ENCODE measurements at places on chromosomes 4 and X.

DNA sequence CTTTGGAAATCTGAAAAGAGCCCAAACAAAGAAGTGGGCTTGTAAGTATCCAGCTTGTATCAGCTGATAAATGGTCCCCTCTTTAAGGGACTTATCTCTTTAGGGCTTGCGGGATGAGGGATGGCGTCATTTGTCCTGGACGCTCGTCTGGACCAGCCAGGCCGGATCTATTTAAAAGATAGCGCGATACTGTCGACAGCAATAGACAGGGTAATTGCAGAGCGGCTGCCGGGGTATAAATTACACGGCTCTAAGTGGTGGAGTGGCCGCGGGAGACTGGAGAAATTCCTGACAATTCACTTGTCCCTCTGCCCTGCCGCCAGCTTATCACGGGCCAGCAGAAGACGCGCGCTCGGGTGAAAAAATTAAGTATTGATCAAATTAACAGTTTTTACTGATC lies 90.7 kb downstream of the FAM53A start:
- DNase-seq: no peak

DNA sequence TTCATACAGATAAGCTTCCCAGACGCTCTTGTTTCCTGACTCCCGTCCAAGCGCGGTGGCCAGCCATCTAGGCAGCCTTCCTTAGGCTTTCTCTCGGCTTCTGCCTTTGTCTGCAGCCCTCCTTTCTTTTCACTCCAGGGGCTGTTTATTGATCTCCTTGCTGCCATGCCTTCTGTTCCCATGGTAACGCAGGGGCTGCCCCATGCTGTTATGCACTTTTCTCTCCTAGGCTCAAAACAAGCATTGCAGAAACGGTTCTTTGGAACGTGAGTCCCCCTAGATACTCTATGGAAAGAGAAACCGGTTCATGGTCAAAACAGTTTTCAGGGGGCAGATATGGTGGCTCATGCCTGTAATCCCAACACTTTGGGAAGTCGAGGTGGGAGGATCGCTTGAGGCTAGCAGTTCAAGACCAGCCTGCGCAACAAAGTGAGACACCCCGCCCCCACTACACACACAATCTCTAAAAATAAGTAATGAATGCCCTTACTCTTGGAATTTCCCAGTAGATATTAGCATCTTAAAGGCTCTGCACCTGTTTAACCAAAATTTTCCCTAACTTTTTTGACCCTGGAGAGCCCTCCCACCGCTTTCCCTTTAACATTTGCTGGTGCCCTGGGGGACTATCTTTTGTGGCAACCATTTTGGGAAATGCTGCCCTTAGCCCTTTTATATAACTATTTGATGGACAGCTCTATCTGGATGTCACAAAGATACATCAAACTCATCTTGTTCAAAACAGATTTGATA lies 53.9 kb upstream of the ZNF157 start:
- DNase-seq: no peak

DNA sequence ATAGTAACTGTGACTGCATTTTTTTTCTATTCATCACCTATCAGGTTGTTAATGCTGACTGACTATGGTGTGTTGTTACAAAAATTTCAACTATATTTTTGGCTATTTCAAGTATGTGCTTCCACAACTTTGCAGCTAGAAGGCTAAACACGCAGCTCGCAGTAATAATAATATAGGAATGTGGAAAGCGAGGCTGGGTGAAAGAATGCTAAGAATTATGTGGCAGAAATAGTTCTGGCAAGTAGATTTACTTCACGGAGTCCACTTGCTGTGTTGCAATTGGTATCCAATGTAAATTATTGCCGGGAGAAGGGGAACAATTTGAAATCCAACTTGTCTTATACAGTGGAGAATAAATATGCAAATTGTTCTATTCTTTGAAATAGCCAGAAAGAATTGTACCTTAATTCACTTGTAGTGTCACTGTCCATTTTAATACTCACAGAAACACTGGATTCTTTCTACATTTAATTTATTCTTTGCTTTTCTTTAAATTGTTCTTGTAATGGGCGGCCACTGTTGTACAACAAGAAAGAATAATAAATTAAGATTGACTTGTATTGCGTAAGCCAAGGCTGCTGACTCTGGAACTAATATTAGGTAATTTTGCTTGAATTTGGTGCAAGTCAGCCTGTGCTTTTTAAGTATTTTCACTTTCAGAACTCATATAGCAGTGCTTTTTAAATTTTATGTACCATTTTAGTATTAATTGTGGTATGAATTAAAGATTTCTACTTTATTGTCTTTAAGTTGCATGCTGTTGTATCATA lies 154.9 kb downstream of the FRMPD4 start:
- no peak for DNase-seq

DNA sequence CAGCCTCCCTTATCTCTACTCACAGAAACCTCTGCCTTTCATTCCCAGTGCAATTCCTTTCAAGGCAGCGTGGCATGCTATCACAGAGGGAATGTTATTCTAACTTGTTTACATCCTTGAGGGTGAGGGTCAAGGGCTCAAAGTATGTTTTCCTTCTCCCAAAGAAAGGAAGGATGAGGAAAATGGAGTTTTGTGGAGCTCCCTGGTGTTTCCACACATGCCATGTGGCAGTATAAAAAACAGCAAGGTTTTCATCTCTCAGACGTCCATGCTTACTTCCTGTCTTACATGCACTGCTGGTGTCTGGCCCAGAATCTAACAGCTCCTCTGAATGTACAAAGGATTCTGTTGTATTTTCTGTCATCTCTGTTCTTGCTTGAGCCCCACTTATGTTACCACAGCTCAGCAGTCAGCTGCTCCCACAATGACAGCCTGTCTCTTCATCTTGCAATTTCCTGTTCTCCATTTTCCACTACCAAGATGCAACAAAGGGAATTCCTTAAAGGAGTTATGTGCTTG lies 128.0 kb downstream of the SNCA start:
- DNase-seq: peak; percentile 1

DNA sequence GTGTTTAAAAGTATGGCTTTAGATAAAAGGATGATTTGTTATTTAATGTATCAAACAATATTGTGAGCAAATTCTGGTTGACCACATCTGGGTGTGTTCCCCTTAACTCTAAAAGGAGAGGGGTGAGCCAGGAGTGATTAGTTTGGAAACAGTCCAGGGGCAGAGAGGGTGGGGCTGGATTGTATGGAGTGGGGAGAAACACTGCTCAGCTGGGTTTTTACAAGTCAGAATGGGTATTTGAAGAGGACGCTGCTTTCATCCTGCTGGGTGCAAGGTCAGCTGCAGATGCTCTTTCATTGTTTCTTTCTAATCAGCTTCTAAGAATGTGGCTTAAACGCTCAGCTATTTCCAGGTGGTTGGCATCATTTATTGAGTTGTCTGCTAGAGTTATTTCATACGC lies 82.8 kb upstream of the LIMCH1 start:
- no peak for DNase-seq

DNA sequence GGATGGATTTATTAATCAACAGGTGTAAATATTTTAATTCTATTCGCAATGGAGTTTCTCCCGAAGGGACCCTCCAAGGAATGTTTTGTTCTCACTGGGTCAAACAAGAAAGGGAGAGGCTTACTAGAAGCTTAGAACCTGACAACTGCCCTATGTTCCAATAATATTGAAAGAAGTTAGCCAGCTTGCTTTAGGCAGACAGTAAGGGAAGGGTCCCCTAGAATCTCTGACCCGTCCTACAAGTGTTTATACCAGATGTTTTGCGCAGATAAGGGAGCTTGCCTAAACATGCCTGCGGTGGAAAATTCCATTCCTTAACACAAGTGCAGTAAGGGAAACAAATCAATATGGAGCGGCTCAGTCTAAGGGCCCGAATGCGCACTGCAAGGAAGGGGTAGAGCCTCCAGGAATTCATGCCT lies 17.7 kb downstream of the IL21 start:
- no peak for DNase-seq

DNA sequence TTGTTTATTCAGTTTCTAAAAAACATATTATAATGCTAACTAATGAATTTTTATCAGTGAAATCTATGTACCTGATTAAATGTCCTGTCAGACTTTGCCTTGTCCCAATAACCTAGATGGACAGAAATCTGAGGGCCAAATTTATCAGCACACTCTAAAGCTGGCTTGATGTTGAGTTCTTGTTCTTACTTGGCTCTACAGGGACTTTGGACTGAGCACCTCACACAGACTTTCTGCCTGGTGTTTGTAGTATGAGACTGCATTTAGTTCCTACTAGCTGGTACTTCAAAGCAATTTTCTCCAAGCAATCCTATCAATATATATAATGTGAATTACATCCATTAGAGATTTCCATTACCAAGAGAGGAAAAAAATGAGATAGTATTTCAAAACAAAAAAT lies 37.8 kb downstream of the INTS12 start:
- no peak for DNase-seq

All from kidney tubule cell (primary cell).